Activated T-helper 9 cell treated with anti-CD3 and anti-CD28 coated beads, Interleukin-2, amount 50 U/mL, for 16 hours (primary cell): ENCODE measurements at places on chromosomes 5 and 9.

GRCh38 chr9:95726756-95727155, 148.7 kb upstream of the ERCC6L2 start:
- DNase-seq: no peak

- no peak for DNase-seq
Measured at GRCh38 chr5:39249069-39249468, 29.7 kb upstream of the FYB1 start.

DNA sequence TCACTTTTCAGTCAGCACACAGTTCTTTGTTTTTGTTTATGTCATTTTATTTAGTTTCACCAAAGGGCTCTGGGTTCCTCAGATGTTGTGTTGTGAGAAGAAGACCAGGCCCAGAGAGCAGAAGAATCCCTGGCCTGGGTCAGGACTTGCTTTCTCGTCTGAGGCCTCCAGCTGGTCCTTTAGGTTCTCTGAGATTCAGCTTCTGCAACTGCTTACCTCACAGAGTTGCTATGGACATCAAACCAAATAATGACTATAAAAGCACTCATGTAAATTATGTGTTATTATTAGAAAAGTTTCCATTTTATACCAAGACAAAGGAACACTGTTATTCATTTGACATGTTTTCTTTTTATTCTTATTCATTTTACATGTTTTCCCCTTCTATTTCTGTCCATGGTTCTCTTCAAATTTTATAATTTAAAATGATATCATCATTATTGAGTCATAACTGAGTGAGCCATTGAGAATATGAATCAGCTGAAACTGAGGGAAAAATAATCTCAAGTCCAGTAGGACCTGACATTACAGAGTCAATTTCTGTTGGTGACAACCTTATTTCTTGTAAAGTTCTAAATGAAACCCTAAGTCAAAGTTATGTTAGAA, 44.0 kb upstream of the GLRX start:
- DNase-seq: no peak

DNA sequence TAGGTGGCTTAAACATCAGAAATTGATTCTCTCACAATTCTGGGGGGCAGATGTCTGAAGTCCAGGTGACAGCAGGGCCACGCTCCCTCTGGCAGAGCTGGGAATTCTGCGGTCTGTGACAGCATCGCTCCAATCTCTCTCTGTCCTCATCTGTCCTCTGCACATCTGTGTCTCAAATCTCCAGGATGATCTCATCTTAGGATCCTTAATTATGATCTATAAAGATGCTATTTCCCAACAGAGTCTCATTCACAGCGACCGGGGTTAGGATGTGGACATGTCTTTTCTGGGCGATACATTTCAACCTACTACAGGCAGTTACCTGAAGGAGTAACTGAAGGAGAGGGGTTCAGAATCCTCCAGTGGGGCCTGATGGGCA, 31.4 kb downstream of the ANKRD33B start:
- no peak for DNase-seq

- no peak for DNase-seq
Measured at GRCh38 chr5:90915393-90915792, 356.8 kb downstream of the ADGRV1 start.

GRCh38 chr5:17663182-17663581, 28.9 kb downstream of the TAF11L14 start:
- DNase-seq: no peak

GRCh38 chr5:142897328-142897727, 127.2 kb downstream of the ARHGAP26 start:
- DNase-seq: no peak

- DNase-seq: no peak
Measured at GRCh38 chr5:92372766-92373165, 989.6 kb upstream of the ARRDC3 start.

- no peak for DNase-seq
Measured at GRCh38 chr9:36831381-36832161, 202.5 kb downstream of the PAX5 start.

- DNase-seq: no peak
Measured at GRCh38 chr5:71843111-71843510, 124.0 kb downstream of the CARTPT start.

- DNase-seq: no peak
Measured at GRCh38 chr9:136432591-136432990, 7.1 kb downstream of the INPP5E start.

DNA sequence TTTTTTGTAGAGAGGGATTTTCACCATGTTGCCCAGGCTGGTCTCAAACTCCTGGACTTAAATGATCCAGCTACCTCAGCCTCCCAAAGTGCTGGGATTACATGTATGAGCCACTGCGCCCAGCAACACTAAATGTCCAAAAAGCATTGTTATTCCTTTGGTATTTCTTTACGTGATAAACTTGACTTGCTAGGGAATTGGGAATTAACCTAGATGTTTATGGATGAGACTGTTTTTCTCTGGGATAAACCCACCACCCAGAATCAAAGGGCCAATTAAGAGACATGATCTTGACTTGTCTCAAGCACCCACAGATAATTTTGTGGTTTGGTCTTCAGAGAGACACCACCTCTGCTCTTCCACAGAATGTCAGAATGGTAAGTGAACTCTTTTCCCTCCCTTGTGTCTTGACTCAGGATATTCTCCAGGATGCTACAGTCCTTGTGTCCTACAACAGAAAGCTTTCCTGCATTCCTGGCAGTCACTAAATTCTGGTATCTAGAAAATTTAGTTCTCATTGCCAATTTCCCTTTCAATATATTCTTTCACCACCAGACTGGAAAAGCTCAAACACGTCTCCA, 55.7 kb downstream of the ALDH1A1 start:
- DNase-seq: no peak

GRCh38 chr5:77748160-77748559, 28.0 kb downstream of the TBCA start:
- DNase-seq: no peak

GRCh38 chr9:126461608-126462007, 135.0 kb downstream of the MVB12B start:
- no peak for DNase-seq

- DNase-seq: no peak
Measured at GRCh38 chr5:103561685-103562452, 720 bp downstream of the NUDT12 start.

GRCh38 chr9:96615411-96615810, 4.2 kb downstream of the CDC14B start:
- no peak for DNase-seq

GRCh38 chr5:113020461-113021273, 44.1 kb downstream of the DCP2 start:
- no peak for DNase-seq

- no peak for DNase-seq
Measured at GRCh38 chr5:55427157-55427556, 107.6 kb downstream of the PLPP1 start.

GRCh38 chr5:11037080-11037479, 276.0 kb upstream of the DAP start:
- no peak for DNase-seq

GRCh38 chr9:93097511-93098201, 1.6 kb downstream of the CARD19 start:
- DNase-seq: no peak

GRCh38 chr5:153896701-153897100, 142.0 kb downstream of the FAM114A2 start:
- no peak for DNase-seq

GRCh38 chr9:117528225-117528624, 113.4 kb upstream of the ASTN2 start:
- no peak for DNase-seq

GRCh38 chr5:124001036-124001615, 489.1 kb downstream of the CSNK1G3 start:
- DNase-seq: no peak

DNA sequence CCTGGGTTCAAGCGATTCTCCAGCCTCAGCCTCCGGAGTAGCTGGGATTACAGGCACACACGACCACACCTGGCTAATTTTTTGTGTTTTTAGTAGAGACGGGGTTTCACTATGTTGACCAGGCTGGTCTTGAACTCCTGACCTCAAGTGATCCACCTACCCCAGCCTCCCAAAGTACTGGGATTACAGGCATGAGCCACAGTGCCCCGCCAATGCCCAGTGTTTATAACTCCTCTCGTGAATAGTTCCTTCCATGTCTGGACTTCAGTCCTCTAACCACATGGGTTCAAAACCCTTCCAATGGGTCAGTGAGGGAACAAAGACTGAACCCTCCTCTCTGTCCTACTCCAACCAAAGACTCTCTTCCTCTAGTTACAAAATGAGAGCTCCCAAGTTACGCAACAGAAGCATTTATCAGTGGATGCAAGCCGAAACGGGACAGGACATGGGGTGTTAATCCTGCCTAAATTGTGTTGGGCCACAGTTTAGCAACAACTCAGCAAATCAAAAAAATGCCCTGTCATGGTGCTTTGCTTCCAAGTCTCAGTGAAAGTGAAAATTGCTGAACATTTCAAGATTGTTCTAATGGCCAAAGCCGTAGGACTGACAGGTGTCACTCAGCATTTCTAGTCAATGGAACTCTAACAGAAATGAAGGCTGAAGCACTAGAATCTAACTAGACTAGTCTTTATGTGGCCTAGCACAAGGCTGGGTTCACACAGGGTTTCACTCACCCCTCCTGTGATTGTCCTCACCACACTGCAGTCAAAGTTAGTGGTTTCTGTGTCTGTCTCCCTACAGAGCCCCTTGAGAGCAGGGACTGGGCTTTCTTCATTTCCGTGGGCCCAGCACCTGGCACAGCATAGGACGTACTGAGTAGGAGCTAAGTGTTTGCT, 3.2 kb upstream of the TMEM245 start:
- no peak for DNase-seq

DNA sequence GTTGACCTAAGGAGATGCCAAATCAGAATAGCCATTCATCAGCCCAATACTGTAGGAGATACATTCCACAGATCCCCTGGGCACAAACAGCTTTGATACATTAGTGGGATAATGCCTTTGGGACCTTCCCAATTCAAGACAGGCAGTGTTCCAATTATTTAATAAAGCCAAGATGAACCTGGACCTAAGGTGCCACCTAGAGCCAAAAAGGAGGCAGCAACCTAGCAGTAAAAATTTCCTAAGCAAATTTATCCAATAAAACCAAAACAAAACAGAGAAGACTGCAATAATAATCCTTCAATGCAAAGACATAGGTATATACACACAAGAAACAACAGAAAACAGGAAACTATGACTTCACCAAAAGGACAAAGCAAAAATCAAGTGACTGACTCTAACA, 253.0 kb downstream of the HINT1 start:
- DNase-seq: no peak

- DNase-seq: no peak
Measured at GRCh38 chr5:156188016-156188415, 138.9 kb upstream of the SGCD start.

DNA sequence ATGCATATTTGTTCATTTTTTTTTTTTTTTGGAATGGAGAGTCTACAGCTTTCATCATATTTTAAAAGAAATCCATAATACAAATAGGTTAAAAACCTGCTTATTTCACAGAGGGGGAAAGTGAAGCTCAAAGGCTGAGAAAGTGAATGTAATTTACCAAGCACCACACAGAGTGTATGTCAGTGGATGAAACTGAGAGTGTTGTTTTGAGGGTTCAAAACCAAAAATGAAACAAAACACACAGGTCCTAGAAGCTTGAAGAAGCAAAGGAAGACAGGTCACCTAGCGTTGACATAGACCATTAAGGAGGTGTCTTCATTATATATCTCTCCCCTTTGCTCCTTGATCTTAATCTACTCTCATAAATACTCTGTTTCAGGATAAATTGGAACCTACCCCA, 7.5 kb downstream of the NMUR2 start:
- DNase-seq: no peak

DNA sequence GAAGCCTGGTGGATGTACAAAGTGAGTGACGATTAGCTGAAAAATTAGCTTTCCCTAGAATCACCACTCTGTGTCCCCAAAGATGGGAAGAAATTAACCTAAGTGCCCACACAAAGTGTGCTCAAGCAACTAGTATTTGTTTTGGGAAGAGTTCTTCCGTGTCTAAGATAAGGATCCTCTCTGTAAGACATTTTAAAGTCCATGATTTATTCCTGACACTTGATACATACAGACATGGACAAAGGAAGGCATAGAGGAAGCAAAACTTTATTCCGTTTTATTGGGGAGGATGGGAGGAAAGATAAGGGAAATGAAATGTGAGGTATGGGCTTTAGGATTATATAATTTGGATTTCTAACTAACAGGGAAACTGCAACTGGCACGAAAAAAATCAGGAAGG, 1772.6 kb downstream of the EFNA5 start:
- no peak for DNase-seq

GRCh38 chr9:16217943-16218701, 652.3 kb downstream of the BNC2 start:
- no peak for DNase-seq

GRCh38 chr9:34558919-34559623, 30.5 kb downstream of the CNTFR start:
- no peak for DNase-seq

DNA sequence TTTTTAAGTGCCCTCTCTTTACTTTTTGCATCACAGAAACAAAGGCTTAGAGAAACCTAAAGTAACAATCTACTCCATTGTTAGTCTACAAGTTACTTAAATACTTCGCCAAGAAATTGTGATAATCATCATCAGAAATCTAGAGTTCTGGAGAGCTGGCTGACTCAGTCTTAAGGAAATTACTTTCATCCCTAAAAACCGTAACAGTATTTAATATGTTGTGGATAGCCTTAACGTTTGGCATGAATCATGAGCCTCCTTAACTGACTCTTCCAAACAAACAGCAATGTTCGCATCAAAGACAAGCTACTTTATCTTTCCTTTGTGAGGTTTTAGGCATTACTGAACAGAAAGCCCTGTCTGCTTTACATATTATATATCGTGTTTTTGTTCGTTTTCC, 128.7 kb downstream of the NIPBL start:
- DNase-seq: no peak
